IMR-90 (cell line): ENCODE measurements at places on chromosomes 1 and 21.

- H3K4me3 ChIP-seq: no peak overlapping the region
- H3K4me1 ChIP-seq: no peaks in the 10 kb centered on the region
- DNase-seq: no peak
- H3K27ac ChIP-seq: no peak overlapping the region
- H3K36me3 ChIP-seq: no peaks in the 10 kb centered on the region
Measured at GRCh38 chr1:168763031-168763430, 34.0 kb upstream of the DPT start.

- H3K4me1 ChIP-seq: peaks cover 5% of the 10 kb centered on the region
- no peak for DNase-seq
- H3K27me3 ChIP-seq: no peaks in the 10 kb centered on the region
- no peak overlapping the region for H3K27ac ChIP-seq
Measured at GRCh38 chr1:179976970-179977651, 22.5 kb downstream of the CEP350 start.

DNA sequence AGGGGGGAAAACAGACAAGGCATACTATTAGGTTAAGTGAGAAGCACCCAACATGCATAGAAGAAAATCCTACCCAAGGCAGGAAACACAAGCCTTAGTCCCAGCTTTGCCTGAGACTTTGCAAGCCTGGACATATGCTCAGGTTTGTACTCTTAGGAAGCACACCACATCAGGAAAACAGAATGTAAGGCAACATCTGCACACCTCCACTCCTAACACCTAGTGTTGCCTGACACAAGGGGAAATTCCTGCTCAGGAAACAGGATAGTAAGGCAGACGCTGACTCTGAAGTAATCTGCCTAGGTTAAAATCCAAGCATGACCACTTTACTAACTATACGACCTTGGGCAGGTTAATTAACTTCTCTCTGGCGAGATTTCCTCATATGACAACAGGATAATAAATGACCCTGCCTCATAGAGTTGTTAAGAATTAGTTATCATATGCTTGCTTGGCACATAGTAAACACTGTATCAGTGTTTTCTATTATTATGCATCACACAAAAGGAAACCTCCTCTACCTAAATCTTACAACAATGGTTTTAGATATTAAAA lies 119.8 kb downstream of the ZZZ3 start:
- DNase-seq: no peak
- H3K4me1 ChIP-seq: peaks cover 2% of the 10 kb centered on the region; the same call in 1 of the 2 replicates
- H3K4me3 ChIP-seq: no peak overlapping the region
- H3K27ac ChIP-seq: no peak overlapping the region
- H3K27me3 ChIP-seq: no peaks in the 10 kb centered on the region
- H3K36me3 ChIP-seq: peaks cover 27% of the 10 kb centered on the region

- no peaks in the 10 kb centered on the region for H3K4me1 ChIP-seq
- peak; percentile 78 for DNase-seq
- no peaks in the 10 kb centered on the region for H3K27me3 ChIP-seq
- no peaks in the 10 kb centered on the region for H3K36me3 ChIP-seq
- H3K27ac ChIP-seq: no peak overlapping the region
- H3K4me3 ChIP-seq: no peak overlapping the region
Measured at GRCh38 chr1:216847397-216848036, 124.3 kb upstream of the ESRRG start.

GRCh38 chr1:1891349-1892078 lies 627 bp upstream of the GNB1 start:
- peaks cover 11% of the 10 kb centered on the region for H3K4me1 ChIP-seq
- peak overlapping the region; percentile 92 for H3K4me3 ChIP-seq
- H3K27me3 ChIP-seq: no peaks in the 10 kb centered on the region
- DNase-seq: peak; percentile 45

GRCh38 chr21:37074546-37074945 lies 1.5 kb downstream of the TTC3 start:
- H3K36me3 ChIP-seq: no peaks in the 10 kb centered on the region
- no peak overlapping the region for H3K27ac ChIP-seq
- no peak for DNase-seq
- no peaks in the 10 kb centered on the region for H3K27me3 ChIP-seq
- H3K4me3 ChIP-seq: peak overlapping the region; percentile 92

DNA sequence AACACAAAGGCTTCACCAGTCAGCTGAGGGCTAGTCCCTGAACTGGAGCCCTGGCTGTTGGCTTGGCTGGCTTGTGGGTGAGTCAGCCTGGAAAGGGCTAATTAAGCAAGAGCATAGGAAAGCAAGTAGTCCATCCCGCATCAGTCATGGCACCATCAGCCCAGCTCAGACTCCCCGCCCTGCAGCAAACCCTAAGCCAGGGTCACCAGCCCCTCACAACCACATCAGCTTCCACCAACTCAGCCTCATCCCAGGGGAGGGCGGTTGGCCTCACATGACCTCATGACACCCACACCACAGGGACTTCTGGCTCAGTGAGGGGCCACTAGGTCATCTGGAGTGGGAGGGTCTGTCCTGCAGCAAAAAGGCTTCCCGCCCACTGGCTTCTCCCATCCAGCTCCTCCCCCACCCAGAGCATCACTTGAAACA lies 7.0 kb upstream of the SPATC1L start:
- no peak overlapping the region for H3K4me3 ChIP-seq
- H3K4me1 ChIP-seq: peaks cover 26% of the 10 kb centered on the region
- peak overlapping the region; percentile 36; the same call in 1 of the 2 replicates for H3K27ac ChIP-seq
- H3K36me3 ChIP-seq: peaks cover 35% of the 10 kb centered on the region

- H3K27me3 ChIP-seq: peaks cover under 1% of the 10 kb centered on the region; the same call in 1 of the 2 replicates
- DNase-seq: peak; percentile 36
- no peaks in the 10 kb centered on the region for H3K4me1 ChIP-seq
- no peak overlapping the region for H3K4me3 ChIP-seq
- no peak overlapping the region for H3K27ac ChIP-seq
Measured at GRCh38 chr1:232922485-232922884, 27.9 kb upstream of the NTPCR start.

DNA sequence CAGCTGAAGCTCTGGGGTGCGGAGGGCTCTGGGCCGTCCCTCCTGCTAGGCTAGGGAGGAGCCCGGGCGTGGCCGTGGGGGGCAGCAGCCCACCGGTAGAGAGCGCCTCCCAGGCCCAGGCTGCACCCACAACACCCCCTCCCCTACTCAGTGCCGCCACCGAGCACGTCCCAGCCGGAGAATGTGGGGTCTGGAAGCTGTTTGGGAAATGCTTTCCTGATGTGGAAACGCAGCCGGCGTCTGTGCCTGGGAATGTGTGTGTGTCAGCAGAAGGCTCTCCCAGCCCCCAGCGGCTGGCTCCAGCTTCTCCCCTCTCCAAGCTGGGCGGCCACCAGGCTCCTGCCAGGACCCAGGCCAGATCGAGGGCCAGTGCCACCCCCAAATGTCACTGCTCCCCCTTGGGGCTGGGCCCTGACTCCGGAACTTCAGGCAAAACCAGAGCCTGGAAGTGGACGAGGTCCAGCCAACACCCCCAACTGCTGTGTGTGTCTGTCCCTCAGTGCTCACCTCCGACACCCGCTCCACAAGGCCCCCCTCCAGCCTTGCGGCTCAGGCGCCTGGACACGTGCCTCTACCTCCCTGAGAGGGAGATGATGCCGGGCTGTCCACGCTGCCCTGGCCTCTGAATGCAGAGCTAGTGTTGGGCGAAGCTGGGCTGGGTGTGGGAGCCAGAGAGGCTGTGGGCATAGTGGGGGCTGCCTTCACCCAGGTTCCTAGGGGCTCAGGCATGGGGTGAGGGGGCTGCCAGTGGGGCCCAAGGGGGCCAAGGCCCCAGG lies 74.7 kb downstream of the MEGF6 start:
- H3K36me3 ChIP-seq: no peaks in the 10 kb centered on the region
- H3K27me3 ChIP-seq: no peaks in the 10 kb centered on the region
- DNase-seq: no peak
- H3K4me1 ChIP-seq: no peaks in the 10 kb centered on the region
- H3K4me3 ChIP-seq: no peak overlapping the region
- H3K27ac ChIP-seq: no peak overlapping the region

- H3K27me3 ChIP-seq: no peaks in the 10 kb centered on the region
- H3K4me1 ChIP-seq: no peaks in the 10 kb centered on the region
- peak; percentile 3 for DNase-seq
- no peaks in the 10 kb centered on the region for H3K36me3 ChIP-seq
- no peak overlapping the region for H3K27ac ChIP-seq
Measured at GRCh38 chr1:18234790-18235242, 127.2 kb downstream of the IGSF21 start.

DNA sequence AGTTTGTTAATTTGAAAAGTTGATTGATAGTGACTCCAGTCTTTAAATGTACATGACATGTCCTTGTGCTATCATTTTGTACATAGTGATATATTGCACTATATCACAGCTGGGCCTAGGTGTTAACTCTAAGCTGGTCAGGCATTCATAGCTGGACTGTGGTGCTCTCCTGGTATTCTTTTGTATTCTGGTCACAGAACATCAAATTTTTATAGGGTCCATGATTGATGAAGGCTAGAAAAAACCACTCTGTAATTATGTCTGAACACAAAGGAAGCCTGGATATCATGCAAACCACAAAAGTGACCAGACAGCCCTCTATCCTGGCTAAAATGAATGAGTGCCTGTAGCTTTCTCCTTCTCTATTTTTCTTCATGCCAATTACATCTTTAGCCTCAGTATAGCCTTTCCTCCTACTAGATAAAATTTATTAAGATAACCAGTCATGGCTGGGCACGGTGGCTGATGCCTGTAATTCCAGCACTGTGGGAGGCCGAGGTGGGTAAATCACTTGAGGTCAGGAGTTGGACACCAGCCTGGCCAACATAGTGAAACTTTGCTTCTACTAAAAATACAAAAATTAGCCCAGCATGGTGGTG lies 134.9 kb upstream of the B3GALT2 start:
- H3K36me3 ChIP-seq: no peaks in the 10 kb centered on the region
- peaks cover 6% of the 10 kb centered on the region; the same call in 1 of the 2 replicates for H3K4me1 ChIP-seq
- no peaks in the 10 kb centered on the region for H3K27me3 ChIP-seq
- H3K4me3 ChIP-seq: no peak overlapping the region
- H3K27ac ChIP-seq: peak overlapping the region; percentile 88

DNA sequence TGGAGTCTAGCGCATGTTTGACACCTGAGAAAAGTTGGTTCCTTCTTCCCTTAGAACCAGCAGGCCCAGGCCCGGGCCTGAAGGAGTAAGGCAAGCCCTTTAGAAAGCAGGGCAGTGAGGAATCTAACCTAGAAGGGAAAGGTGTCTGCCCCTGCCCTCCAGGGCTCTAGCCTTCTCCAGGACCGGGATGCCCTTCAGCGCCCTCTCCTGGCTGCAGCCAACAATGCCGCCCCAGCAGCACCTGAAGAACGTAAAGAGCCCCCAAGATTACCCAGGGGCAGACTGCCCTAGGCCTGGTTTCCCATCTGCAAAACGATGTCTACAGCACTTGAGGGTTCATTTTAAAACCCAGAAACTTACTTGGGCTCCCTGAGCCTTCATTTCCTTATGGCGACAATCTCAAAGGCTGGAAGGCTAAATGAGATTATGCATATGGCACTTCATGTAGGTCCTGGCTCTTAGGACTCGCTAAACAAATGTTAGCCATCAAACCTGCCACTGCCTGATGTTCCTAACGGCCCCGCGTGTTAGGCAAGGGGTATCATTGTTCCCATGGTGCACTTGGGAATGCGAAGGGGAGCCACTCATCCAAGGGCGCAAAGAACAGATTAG lies 106.7 kb upstream of the KLHDC7A start:
- no peaks in the 10 kb centered on the region for H3K36me3 ChIP-seq
- no peaks in the 10 kb centered on the region for H3K27me3 ChIP-seq
- H3K4me1 ChIP-seq: no peaks in the 10 kb centered on the region

GRCh38 chr21:35571910-35572309 lies 488.4 kb downstream of the SETD4 start:
- H3K4me1 ChIP-seq: peaks cover 18% of the 10 kb centered on the region
- no peak for DNase-seq
- H3K27ac ChIP-seq: no peak overlapping the region
- no peak overlapping the region for H3K4me3 ChIP-seq

GRCh38 chr1:103171041-103171590 lies 62.8 kb upstream of the COL11A1 start:
- no peaks in the 10 kb centered on the region for H3K4me1 ChIP-seq
- peak; percentile 11 for DNase-seq
- H3K27ac ChIP-seq: no peak overlapping the region
- no peak overlapping the region for H3K4me3 ChIP-seq
- no peaks in the 10 kb centered on the region for H3K36me3 ChIP-seq
- no peaks in the 10 kb centered on the region for H3K27me3 ChIP-seq

GRCh38 chr1:200751717-200752116 lies 13.0 kb downstream of the CAMSAP2 start:
- H3K36me3 ChIP-seq: peaks cover 8% of the 10 kb centered on the region
- H3K27ac ChIP-seq: no peak overlapping the region
- no peak overlapping the region for H3K4me3 ChIP-seq
- DNase-seq: peak; percentile 29
- no peaks in the 10 kb centered on the region for H3K27me3 ChIP-seq

DNA sequence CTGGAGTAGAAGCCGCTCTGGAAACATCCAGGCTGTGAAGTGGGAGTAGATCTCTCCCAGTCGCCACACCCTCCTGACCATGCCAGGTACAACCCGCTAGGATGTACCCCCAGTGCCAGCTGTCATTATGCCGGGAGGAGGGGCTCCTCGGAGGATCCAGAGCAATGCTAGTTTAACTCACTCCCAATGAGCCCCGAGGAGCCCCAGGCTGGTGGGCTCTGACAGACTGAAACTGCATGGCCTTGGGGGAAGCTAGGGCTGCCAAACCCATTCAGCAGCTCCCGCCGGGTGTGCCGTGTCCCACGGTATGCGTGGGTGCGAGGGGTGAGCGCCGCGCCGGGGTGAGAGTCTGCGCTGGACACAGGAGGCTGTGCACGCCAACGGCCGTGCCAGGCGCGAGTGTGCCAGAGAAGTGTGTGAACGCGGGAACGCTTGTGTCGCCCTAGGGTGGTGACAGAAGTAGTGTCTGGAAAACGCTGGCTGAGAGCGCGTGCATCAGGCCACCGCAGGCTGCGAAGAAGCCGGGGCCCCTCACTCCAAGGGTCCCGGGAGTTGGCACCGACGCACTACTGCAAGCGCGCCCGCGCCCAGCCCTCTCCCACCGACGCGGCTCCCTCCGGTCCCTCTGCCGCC lies 177.1 kb upstream of the EDN2 start:
- peaks cover 18% of the 10 kb centered on the region for H3K4me1 ChIP-seq
- DNase-seq: no peak
- no peaks in the 10 kb centered on the region for H3K27me3 ChIP-seq
- peak overlapping the region; percentile 4; the same call in 1 of the 2 replicates for H3K27ac ChIP-seq

DNA sequence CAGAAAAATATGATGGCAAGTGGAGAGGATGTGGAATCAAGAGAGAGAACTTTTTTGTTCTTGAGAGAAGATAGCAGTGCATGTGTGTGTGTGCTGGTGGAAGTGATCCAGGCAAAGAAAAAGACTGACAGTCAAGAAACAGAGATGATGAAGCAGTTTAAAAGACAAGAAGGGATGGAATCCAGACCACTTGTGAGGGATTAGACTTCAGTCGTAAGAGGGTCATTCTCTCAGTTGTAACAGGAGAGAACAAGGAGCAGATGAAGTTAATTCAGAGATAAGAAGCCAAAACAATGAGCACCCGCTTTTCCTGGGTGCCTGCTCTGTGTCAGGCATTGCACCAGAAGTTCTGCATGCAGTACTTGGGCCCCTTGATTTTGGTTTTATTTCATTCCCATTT lies 76.6 kb downstream of the RNF220 start:
- H3K4me3 ChIP-seq: no peak overlapping the region
- H3K27ac ChIP-seq: no peak overlapping the region
- H3K4me1 ChIP-seq: peaks cover 4% of the 10 kb centered on the region
- H3K27me3 ChIP-seq: peaks cover 25% of the 10 kb centered on the region
